Cardiac septum (tissue), 1 donor: ENCODE measurements at places on chromosomes 3 and 15. TPM values are rescaled to one million over a fixed set of nuclear protein-coding genes. Genes with fewer than 3 reads are reported as not detected.
A peak's percentile ranks its signal among the peaks of the same experiment; 100 is the strongest.

DNA sequence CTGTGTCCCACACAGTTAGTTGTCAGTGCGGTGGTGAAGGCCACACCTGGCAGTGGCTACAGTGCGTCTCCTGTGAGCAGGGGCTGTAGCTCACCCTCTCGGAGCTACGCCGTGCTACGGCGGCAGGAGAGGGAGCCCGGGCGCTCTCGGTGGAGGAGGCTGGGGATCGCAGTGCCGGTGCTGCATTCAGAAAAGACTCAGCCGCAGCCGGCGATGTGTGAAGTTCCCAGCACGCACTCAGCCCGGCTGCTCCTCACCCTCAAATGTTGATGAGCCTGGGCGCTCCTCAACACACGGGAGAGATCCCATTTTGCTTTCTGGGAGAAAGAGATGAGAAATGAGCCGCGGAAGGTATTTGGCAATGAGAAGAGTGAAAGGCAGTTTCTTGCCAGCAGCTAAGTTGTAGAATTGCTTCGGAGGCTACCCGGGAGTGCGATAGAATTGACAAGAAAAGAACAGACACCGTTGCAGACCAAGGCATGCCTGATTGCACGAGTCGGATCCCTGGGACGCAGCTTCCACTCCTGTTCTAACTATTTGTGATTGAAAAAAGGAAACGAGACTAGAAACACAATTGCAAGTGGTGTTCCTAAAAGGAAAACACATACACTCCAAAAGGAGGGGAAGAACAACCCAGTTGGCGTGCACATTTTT, at the start of gene UNC13C:
UNC13C (plus strand) TSS at position 189 of the 654 bp plus-strand sequence. CDS start 34,463 bp downstream, outside the sequence.
- no peak for DNase-seq

- DNase-seq, result no peak
These were observed 256.4 kb upstream of the TGFBR2 start for GRCh38 chr3:30350011-30350410.

- DNase-seq, result no peak
These were observed 2.2 kb upstream of the UBA3 start for GRCh38 chr3:69082361-69082760.

DNA sequence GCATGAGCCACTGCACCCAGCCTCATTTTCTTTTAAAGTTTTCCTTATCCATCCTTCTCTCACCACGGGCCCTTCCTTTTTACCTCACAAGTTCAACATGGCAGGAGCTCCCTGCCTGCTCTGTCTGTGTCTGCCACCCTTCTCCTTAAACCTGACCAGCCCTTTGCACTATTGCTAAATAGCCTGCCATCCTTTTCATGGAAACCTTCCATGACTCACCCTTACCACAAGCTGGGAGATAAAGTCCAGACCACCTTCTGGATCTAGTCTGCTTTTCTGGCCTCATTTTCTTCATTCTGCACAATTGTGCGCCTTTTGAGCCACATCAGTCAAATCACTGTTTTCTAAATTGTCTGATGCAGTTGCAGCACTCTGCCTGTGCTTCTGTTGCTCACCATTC, 8.9 kb downstream of the PARP14 start:
- no peak for DNase-seq

DNA sequence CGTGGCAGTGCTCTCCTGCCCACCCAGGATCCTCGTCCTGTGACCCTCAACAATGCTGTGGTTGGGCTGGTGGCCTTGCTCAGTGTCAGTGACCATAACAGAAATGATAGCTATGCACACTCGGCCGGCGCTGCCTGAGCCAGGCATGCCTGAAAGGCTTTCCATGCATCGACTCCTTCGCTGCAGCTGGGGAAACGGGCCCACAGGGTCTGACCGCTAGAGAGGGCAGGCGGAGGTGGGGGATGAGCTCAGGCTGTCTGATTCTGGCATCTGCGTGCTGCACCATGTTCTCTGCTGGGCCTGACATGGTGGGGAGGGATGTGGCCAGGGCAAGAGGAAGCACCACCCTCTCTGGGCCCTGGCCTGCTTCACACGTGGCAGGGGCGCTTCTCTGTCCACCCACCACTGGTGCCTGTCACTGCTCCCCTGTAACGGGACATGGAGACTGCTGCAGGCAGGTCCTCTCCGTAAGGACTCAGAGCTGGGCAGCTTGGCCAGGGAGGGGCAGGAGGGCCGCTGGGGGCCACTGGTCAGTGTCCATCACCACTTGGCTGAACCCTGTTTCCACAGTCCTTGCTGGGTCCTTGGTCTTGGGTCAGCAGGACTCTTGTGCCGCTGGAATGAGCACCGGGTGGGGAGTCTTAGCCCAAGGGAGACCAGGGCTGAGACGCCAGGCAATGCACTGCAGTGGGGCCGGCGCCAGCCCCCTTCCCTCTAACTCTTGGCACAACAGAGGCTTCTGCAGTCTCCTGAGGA, 64.1 kb upstream of the RPL32 start:
- DNase-seq, result no peak

GRCh38 chr3:12782172-12782815, 14.2 kb upstream of the CAND2 start:
- no peak for DNase-seq

DNA sequence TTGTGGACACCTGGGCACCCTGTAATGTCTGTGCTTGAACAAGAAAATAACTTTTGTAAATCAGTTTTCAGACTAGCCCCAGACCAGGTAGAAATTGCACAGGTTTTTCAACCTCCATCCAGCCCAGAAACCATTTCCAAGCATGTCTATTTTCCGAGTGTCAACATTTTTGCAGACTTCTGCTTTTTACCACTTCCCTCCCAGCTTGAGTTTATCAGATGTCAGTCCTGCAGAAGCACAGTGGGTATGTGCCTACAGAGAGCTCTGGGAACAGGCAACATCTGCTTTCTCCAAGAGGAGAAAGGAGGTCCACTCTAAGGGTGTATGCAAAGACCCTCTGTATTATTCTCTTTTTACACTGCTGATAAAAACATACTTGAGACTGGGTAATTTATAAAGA, 83.9 kb downstream of the LRRK1 start:
- no peak for DNase-seq

- peak; percentile 87 for DNase-seq
These were observed 28.3 kb upstream of the ALDH1L1 start for GRCh38 chr3:126208606-126209256.

DNA sequence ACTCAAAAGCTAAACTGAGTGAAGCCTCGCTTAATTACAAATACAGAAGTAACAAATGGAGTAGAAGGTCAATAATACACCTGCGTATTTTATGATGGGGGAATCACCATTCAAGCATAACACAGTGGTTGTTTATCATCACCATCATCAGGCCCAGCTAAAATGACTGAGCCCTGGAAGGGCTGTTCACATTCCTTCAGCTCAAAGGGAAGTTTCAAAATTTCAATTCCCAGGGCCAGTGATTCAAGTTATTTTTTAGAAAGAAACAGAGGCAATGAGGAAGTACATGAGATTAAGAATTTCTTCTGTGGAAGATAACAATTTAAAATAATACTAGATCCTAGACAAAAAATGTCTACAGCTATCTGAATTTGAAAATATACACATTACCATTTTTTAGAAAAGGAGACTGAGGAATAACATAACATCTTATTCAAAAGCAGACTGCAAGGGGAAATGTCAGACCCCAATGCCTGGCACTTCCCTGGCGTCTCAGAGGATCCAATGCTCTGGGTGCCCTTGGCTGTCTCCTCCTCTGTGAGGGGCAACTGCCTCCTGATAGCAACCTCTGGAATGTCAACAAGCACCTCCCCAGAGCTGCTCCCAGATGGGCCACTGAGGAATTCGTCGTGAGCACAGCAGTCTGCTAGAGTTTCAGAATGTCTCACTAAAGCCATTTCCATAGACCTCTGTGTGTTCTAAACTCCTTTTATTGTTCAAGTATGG, 22.8 kb downstream of the EHD4 start:
- DNase-seq, result no peak

GRCh38 chr15:81347910-81348309, 24.0 kb upstream of the STARD5 start:
- DNase-seq, result no peak

HACD2 gene
- total RNA-seq, result 12.3 TPM

CFAP100 gene
- not detected for total RNA-seq

CHST2 gene
- total RNA-seq, result 2.4 TPM

CAMP gene
- total RNA-seq, result 0.67 TPM

NR1I2 gene
- total RNA-seq, result 0.08 TPM
